ENCODE measurements at places on chromosomes 2 and 18.

DNA sequence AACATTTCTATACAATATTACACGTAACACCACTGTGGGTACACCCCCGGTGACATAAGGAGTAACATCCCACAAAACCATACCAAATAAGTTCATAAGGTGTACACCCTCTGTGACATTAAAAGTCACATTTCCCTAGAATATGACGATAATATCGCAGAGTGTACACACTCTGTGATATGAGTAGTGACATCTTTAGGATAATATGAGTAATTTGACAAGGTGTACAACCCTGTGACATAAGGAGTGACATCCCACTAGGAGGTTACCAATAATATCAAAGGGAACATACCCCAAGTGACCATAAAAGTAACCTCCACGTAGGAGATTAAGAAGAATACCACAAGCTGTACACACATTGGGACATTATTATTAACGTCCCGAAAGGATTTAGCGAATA is 24.0 kb upstream of the TEX261 start:
- DNase-seq = no peak

- no peak for DNase-seq
Measured at GRCh38 chr2:68716604-68717304, 17.9 kb upstream of the ARHGAP25 start.

DNA sequence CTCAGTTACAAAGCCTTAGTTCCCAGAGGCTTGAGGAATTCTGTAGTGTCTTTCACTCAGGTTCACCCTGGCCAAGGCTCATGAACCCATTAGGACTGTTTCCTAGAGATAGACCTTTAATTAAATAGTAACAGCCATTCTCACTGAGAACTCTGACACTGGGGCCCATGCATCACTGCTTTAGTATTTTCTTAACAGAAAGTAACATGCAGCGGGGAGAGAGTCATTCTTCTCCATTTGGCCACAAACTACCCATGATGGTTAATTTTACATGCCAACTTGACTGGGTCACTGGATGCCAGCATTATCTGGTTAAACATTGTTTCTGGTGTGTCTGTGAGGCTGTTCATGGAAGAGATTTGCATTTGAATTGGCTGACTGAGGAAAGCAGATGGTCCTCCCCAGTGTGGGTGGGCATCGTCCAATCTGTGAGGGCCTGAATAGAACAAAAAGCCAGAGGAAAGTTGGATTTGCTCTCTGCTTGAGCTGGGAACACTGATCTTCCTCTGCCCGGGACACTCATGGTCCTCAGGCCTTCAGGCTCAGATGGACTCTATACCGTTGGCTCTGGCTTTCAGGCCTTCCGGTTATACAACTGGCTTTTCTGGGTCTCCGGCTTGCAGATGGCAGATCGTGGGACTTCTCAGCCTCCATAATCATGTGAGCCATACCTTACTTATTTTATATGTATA is 5.6 kb upstream of the CPLX4 start:
- no peak for DNase-seq

DNA sequence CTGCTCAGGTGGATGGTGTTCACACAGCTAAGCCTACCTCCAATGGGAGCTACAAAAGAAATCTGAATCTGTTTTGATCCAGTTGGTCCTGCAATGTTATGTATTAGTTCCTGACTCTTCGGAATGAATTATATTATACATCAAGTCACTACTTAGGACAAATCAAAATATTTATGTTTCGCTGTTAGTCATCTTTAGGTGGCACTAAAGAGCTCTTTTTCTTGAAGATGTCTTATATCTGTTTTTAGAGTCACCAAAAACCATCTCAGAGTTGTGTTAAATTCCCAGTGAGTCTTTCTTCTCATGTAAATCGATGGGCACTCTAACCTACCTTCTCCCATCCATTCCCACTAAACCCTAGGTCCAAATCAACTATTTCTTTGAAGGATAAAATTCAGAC is 2.2 kb downstream of the DNER start:
- DNase-seq = no peak

DNA sequence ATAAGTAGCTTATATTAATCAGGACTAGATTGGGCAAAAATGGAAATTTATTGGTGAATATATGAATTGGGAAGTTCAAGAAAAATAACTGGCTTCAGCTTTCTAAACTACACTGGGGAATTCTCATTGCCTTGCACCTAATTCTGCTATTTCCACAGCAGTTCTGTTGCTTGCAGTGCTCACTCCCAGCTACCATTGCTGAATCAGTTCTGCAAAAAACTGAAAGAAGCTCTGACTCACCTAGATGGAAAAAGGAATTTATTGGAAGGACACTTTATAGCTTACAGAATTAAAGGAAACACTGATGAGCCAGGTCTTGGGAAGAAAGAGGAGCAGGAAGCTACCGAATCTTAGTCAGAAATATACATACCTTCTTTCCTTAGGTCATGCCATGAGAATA is 60.3 kb upstream of the ACVR1 start:
- no peak for DNase-seq

GRCh38 chr2:175880-176820 is 87.7 kb downstream of the SH3YL1 start:
- no peak for DNase-seq

DNA sequence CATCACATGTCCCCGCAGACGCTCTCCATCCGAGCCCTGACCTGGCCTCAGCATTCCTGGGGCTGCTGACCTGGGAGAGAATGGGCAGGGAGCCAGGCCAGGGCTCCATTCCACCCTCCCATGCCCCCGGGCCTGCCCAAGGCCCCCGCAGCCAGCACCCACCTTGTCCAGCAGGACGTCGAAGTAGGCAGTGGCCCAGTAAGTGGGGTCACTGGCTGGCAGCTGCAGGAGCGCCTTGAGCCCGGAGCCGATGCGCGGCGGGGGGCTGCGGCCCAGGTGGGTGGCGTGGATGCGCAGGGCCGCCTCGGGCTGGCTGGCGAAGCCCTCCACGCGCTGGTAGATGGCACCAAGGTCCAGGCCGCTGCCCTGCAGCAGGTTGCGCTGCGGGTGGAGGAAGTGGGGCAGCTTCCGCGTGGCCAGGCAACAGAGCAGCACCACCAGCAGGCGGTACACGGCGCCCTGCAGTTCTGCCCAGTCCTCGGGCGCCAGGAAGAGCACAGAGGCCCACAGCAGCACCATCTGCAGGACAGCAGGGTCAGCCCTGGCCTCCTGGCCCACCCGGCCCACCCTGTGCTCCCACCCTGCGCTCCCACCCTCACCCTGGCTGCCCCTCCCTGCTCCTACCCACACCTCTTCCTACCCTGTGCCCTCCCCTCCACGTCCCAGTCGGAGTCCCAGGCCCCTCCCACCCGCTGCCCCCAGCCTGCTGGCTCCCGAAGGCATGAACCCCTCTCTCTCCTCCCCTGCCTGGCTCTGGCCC is 7.6 kb downstream of the MAB21L4 start:
- no peak for DNase-seq

DNA sequence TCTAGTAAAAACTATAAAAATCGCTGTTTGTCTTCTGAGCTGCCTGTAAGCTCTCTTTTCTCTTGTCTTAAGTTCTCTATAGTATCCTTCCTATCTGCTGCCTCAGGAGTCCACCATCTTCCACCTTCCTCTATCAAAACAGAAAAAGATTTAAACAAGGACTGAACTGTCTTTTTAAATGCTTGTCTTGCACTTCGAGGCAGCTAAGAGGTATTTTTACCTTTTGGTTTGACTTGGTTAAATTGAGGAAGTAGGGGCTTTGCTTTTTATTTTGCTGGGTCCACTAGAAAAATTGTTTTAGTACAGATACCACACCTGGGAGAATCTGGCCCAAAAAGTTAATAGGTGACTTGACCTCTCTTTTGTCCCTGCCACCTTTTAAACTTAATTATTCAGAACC is 12.2 kb downstream of the SESTD1 start:
- no peak for DNase-seq

GRCh38 chr2:231600619-231601355 is 8.1 kb downstream of the TEX44 start:
- DNase-seq = no peak

GRCh38 chr2:236156860-236157194 is 11.4 kb downstream of the GBX2 start:
- no peak for DNase-seq

DNA sequence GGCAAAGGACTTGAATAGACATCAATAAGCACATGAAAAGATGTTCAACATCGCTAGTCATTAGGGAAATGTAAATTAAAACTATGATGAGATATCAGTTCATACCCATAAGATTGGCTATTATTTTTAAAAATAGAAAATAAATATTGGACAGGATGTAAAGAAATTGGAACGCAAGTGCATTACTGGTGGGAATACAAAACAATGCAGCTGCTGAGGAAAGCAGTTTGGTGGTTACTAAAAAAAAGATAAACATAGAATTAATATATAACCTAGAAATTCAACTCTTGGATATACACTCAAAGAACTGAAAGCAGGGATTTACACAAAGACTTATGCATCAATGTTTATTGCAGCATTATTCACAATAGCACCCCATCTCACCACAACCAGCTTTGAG is 174.5 kb upstream of the NDUFV2 start:
- DNase-seq = no peak

DNA sequence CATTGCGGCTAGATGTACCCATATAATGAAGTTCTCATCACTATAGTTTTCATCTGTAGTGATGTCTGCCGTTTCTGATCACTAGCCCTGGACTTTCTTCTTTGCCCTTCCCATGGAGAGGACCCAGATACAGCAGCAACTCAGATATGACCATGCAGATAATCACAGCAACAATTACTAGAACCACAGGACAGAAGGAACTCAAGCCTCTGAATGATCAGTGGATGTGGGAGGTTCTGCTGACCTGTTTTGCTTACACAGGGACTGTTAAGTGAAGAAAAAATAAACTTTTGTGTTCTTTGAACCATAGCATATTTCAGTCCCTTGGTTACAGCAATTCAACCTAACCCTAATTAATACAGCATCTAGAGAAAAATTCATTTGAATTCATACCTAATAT is 62.7 kb downstream of the ACVR1 start:
- no peak for DNase-seq

Measured in NCI-H1105 (cell line).